ENCODE measurements at places on chromosomes 2 and 18.
A peak's percentile ranks its signal among the peaks of the same experiment; 100 is the strongest.

DNA sequence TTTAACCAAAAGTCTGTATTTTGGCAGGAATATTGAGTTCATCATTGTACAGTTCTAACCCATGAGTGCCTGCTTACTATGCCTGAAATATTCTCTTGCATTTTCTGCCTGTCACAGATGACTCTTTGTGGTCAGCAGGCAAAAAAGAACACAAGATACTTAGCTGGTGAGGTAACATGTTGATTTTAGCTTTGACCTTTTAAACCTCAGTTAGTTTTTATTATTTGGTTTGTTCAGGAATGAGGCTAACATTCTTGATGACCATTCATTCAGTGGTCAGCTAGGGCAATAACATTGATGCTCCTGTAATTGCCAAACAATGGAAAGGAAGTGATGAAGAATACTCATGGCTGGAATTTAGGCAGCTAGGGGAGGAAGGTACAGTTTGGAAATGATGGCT, 491.2 kb downstream of the PIK3C3 start:
- peak; percentile 56 for DNase-seq

DNA sequence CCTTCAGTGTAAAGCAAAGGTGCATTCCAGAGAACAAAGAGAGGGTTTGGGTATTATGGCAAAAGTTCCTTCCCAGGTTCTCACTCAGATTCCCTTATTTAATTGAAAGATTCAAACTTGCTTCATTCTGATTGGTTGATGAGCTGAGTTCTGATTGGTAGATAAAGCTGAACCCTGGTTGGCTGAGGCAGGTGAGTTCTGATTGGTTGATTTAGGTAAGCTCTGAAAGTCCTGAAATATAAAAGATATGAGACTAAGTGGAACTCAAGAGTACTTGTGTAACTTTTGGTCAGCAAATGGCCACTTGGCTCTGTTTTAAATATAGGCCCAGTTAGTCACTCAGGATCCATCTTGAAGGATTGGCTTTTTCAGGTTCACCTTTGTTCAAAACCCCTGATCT, 99.8 kb upstream of the FBXO11 start:
- DNase-seq, result no peak

DNA sequence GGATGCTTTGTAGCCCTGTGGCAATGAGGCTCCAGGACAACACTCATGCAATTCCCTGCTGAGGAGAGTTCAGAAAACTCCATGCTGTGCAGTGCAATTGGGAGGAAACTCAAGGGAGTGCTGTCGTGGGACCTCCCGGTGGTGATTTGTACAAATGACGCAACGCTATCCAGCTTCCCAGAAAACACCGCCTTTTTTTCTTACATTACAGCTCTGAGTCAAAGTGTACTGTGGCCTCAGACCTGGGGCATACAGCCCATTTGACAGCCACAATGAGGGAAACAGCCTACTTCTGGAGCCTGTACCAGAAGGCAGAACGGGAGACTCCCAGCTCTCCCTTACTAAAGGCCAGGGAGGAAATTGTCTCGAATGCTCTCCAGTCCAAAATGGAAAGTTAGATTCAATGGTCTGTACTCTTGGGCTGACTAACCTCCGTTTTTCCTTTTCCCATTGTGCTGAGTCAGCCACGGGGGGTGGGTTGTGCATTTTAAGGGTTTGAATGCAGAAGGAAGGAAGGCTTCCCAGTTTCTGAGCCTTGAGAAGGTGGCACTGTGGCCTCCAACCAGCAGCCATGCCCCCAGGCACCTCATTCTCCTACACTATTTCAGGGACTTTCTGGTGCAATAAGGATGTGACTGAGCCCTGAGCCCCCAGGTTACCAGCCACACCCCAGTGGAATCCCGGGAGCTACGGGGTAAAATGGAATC, 16.4 kb upstream of the CYP1B1 start:
- DNase-seq, result peak; percentile 91

- DNase-seq, result no peak
These were observed 2.2 kb downstream of the SIX3 start for GRCh38 chr2:44943693-44944101.

- no peak for DNase-seq
These were observed 40.5 kb downstream of the ALMS1 start for GRCh38 chr2:73426176-73426575.

- DNase-seq, result peak; percentile 78
These were observed 121.8 kb downstream of the NCK2 start for GRCh38 chr2:105866216-105867185.

DNA sequence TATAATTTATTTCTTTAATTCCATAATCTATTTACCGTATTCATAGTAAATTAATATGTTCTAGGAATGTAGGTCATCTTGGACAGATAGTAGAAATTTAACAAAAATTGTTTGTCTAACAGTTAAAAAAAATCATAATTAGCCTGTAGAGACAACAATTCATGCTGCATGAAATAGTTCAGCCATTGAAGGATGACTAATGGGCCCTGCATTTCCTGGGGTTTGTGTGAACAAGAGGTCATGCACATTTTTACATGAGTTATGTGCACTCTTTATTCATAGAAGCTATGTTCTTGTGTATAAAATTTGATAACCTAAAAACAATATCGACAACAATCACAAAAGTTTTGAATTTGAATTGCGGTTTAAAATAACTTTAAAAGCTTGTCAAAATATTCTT, 1663.6 kb downstream of the SUCLG1 start:
- peak; percentile 85 for DNase-seq

- no peak for DNase-seq
These were observed 194.9 kb downstream of the CTIF start for GRCh38 chr18:48733643-48734253.

GRCh38 chr2:216113572-216113971, 4.4 kb downstream of the XRCC5 start:
- DNase-seq, result no peak

DNA sequence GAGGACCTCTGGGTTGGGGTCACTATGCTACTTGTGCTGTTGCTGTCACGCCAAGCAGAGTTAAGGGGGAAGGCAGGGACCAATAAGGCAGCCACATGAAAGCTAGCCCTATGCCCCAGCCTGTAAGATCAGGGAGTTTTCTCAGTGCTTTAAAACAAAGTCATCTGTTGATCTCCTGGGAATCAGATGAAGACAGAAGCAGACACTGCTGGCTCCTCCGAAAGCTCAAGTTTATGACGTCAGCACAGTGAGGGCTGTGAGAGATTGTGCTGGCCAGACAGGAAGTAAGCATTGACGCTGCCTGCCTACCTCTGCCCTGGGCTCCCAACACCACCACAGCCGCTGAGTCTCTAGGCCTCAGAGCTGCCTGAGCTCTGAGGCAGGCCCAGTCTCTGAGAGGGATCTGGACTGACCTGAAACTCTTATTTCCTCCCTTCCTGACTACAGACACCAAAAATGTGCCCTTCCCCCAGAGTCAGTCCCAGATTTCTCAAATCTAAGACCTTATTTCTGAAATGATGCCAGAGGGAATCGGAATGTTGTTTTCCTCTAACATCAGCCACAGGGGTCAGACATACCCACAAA, 118.1 kb upstream of the EPAS1 start:
- DNase-seq, result peak; percentile 96

DNA sequence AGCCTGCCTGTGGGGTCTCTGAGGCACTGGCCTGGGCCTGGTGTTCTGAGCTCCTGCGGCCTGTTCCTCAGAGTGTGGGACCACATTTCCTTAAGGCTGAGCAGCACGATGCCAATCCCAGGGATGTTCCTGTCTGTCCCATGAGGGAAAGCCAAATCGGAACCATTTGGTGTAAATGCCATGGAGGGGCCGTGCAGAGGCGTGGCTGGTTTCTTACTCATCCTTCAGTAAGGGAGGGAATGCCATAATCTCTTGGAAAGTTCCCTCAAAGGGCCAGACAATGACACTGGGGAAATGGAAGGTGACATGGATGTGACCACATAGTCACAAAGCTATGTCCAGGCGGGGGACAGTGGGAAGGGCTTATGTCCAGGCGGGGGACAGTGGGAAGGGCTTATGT, 14.4 kb upstream of the PTMA start:
- DNase-seq, result peak; percentile 71

DNA sequence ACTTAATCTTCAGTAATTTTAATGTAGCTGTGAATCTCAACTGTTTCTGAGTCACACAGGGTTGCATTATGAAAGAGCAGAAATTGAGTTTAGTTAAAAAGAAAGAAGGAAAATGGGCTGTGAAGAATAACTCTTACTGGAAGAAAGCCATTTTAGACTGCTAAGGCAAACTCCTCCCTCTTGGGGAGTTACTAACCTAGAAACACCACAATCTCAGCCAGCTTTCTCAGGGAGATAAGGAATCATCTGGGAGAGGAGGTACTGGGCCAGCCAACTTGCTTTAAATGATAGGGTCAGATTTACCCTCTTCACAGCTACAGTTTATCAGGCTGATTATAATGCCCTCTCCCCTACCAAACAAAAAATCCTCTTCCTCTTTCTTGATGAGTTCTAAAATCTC, 119.5 kb downstream of the CCDC148 start:
- no peak for DNase-seq

DNA sequence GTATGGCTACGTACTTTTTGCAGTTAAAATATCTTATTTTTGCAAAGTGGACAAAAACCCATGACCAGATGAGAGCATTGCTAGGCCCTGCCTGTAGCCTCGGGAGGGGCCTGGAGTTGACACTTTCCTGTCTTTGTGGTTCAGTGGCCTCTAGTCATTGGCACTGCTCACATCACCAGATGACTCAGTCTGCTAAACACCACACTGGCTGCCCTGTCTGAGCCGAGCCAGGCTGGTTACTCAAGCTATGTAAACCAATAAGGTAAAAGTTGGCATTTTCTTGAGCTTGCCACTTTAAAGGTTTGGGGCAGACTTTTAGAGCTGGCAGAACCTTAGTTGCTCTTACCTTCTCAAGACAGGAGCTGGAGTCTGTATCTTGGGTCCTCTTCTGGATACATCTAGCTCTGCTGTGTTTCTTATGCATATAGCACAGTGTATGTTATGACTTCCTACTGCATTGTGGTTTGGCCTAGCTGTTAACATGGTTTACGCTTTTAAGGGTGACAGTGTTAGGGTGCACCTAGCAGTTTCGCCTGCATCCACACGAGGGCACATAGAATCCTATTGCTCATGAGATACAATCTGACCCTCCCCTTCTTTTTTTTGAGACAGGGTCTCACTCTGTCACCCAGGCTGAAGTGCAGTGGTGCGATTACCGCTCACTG, 76.4 kb downstream of the AP1S3 start:
- peak; percentile 73 for DNase-seq

DNA sequence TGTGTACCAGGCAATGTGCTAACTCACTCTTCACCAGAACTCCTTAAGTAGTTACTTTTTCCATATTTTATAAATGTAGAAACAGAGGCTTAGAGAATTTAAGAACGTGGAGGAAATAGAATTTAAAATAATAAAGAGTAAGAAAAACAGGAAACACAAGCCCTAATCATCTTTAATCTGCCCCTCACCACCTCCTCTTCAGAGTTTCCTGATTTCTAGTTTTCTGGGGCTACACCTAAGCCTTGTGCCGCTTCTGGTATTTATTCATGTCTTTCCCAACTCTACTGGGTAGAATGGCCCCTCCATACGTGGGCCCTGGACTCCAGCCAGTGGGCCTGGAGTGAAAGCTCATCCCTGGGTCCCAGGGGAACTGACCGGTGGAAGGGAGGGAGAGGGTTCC, 85.4 kb downstream of the RTN4 start:
- DNase-seq, result peak; percentile 34

DNA sequence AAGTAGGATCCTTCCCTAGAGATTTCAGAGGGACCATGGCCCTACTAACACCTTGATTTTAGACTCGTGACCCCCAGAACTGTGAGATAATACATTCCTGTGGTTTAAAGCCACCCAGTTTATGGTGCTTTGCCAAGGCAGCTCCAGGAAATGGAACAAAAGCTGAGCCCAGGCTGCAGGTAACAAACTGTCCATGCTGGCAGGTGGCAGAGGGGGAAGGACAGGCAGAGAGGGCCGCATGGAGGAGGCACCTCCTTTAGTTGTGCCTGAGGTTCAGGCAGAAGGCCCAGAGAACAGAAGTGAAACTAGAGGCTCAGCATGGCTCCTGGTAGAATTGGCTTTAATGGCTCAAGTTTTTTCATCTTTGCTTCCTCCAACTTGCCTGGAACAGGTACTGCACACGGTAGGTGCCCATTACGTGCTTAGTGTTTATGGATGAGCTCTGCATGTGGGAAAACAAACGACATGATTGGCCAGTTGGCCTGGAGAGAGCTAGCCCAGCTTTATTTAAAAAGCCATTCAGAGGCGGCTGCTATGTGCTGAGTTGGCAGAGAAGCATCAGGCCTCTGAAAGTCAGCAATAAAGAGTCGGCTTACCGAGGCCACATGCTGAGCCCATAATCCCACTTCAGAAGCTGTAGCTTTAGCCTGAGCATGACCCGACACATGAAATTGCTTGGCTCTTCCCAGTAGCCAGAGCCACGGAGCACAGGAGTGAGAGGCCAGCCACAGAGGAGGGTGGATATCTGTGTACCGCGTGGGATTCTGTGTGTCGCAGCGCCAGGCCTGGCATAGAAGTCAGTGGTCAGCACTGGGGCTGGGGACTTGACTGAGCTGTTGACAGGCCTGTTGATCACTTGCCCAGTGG, 36.5 kb downstream of the HS1BP3 start:
- DNase-seq, result peak; percentile 62

DNA sequence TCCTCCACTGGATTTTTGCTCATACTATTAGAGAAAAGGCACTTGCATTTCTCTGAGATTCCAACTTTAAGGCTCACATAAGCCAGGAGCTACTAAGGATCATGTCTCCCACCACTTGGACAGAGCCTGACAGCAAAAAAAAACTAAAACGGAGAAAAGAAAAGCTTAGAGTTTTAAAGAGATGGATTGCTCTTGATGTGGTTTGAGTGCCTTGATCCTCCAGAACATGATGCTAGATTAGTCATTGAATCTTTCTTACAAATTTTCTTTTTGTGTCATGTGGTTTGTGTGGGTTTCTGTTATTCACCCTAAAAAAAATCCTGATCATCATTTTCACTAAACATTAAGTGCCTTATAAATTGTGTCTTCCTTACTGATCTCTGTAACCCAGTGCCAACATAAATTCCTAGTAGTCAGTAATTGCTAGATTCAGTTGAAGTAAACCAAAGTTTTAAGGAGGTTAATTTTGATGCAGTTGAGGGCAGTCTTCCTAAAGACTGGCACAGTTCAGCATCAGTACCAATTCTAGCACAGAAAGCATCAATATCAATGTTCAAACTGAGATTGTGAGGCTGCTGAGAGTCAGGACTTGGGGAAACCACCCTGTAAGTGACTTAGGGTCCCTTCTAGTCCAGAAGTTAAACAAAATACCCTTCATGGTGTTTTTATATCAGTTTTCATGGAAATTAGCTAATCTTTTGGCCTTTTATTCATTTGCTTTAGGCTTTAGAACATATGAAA, 206.3 kb downstream of the RAD51AP2 start:
- DNase-seq, result peak; percentile 7
